Aorta (tissue), 5 donors: ENCODE measurements at places on chromosomes 12 and 14. TPM values are rescaled to one million over a fixed set of nuclear protein-coding genes. Genes with fewer than 3 reads are reported as not detected.

Gene GMPR2
- total RNA-seq, result 59.1 TPM

Gene TNFRSF1A
- total RNA-seq, result 236 TPM

GRCh38 chr12:31651893-31652521 is 7.5 kb upstream of the ETFBKMT start:
- no peaks in the 10 kb centered on the region for H3K27me3 ChIP-seq
- no peaks in the 10 kb centered on the region for H3K36me3 ChIP-seq
- DNase-seq, result no peak
- H3K4me3 ChIP-seq, result no peak overlapping the region

DNA sequence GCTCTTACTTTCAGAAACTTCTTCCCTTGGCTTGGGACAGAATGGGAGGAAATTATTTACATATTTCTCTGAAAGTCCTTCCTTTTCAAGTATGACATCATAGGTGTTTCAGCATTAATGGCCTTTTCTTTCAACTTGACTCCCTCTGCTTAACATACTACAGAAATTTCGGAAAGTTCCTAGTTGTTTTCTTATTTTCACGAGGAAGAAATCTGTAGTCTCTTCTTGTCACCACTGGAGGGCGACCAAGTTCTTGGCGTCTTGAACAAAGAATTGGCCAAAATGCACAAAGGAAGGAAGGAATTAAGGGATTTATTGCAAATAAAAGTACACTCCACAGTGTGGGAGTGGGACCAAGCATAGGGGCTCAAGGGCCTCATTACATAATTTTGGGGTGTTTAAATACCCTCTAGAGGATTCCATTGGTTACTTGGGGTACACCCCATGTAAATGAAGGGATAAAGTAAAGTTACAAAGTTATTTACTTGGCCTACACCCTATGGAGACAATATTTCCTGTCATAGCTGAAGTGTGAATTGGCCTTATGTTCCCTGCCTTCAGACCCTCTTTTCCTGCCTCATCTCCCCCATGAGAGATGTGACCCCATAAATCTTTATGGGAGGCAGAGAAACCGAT is 70.4 kb downstream of the RPL10L start:
- no peaks in the 10 kb centered on the region for H3K4me1 ChIP-seq
- no peak overlapping the region for H3K4me3 ChIP-seq
- H3K27me3 ChIP-seq, result no peaks in the 10 kb centered on the region
- no peak for DNase-seq

DNA sequence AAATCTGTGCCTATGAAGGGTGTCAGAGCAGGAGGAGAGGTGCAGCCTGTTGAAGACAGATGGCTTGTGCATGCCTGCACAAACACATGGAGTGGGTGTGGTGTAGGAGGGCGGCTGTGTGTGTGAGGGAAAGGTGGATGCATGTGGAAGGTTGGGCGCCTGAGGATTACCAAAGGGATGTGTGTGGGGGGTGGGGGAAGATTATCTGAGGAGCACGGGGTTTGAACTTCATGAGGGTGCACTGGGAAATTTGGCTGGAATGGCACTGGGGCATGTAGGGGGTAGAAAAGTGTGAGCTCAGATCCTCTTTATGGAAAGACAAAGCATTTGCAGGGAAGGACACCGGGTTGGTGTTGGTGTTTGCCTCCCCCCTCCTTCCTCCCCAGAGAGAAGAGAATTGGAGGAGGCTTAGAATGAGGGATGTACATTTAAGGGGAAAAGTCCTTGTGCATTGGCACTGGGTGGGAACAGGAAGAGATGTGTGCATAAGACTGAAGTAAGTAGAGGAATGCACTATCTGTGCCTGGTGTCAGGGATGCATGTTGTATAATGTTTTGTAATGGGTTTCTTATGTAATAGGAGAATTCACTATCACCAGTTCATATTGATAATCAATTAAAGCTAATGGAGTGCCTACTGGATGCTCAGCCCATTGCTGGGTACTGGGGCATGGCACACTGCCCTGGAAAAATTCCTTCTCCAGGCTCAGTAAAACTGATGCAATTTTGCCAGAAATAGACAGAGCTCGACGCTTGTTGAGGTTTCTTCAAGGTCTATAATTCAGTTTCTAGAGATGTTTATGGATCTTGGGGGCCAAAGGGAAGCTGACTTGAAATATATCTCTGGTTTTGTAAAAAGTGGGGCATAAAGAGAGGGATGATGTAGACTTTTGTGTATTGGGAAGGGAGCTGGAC is 3.0 kb downstream of the NTF3 start:
- DNase-seq, result no peak
- H3K4me3 ChIP-seq, result no peak overlapping the region
- H3K27me3 ChIP-seq, result no peaks in the 10 kb centered on the region
- H3K4me1 ChIP-seq, result peaks cover 4% of the 10 kb centered on the region
- H3K36me3 ChIP-seq, result no peaks in the 10 kb centered on the region

Gene TMED10
- total RNA-seq, result 277 TPM

- H3K4me1 ChIP-seq, result peaks cover 2% of the 10 kb centered on the region
- no peaks in the 10 kb centered on the region for H3K36me3 ChIP-seq
- H3K27ac ChIP-seq, result no peak overlapping the region
- H3K4me3 ChIP-seq, result no peak overlapping the region
- DNase-seq, result no peak
- no peaks in the 10 kb centered on the region for H3K27me3 ChIP-seq
Observed at GRCh38 chr12:12336049-12336411, 14.0 kb downstream of the MANSC1 start.

DNA sequence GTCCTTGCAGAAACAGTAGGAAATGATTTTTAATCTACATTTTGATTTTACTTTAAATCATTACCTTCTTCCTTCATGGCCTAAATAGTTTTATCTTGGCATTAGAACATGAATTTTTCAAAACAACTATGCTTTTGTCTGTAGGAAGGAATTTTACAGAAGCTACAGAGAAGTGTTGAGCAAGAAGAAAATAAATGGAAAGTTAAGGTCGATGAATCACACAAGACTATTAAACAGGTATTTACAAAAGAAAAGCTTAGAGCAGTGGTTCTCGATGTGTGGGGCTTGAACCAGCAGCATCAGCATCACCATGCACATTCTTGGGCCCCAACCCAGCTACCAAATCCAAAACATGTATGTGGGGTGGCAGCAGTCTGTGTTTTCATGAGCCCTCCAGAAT is 91.6 kb downstream of the KTN1 start:
- peaks cover 5% of the 10 kb centered on the region for H3K36me3 ChIP-seq
- DNase-seq, result no peak
- no peak overlapping the region for H3K27ac ChIP-seq
- H3K27me3 ChIP-seq, result no peaks in the 10 kb centered on the region
- no peaks in the 10 kb centered on the region for H3K4me1 ChIP-seq

DNA sequence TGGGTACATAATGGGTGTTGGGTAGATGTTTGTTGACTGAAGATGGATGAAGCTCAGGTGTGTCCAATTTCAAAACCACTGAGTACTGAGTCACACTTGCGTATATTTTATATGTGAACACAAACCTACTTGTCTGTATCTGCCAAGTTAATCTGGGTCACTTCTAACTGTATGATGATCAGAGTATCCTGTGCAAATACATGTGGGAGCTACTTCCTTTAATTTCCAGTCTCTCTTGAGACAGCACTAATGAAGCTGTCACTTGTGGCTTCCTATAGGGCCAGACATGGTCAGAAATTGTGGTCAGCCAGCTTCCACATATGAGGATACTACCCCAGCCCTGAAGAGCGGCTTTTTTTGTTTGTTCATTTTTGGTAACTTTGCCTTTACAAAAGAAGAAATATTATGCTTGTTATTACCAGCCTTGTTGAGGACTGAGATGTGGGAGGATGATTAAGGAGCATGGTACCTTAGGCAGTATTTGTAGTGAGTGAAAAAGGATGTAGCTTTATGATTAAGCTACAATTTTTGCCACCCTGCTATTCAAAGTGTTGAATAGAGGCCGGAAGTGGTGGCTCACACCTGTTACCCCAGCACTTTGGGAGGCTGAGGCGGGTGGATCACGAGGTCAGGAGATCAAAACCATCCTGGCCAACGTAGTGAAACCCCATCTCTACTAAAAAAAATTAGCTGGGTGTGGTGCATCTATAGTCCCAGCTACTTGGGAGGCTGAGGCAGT is 32.4 kb downstream of the PLXNC1 start:
- DNase-seq, result no peak
- H3K36me3 ChIP-seq, result no peaks in the 10 kb centered on the region

DNA sequence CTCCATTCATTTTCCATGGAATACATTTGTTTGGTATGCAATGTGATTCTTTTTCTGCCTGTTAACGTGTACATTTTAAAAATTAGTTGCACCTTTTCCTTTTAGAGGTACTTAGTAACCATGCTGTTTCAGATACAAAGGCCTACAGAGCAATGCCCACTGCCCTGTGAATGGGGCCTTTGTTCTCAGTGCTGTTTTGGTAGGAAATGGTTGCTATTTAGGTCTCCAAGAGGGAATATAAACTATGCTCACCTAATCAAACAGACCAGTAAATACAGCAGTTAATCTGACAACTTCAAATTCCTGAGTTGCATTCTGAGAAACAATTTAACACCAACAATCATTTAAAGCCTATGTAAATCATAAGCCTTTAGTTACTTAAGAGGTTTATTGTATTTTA is 188.7 kb downstream of the BCAT1 start:
- H3K27me3 ChIP-seq, result no peaks in the 10 kb centered on the region
- no peaks in the 10 kb centered on the region for H3K4me1 ChIP-seq
- no peak overlapping the region for H3K27ac ChIP-seq
- DNase-seq, result no peak

- no peaks in the 10 kb centered on the region for H3K36me3 ChIP-seq
- DNase-seq, result no peak
- H3K4me1 ChIP-seq, result no peaks in the 10 kb centered on the region
- H3K27ac ChIP-seq, result no peak overlapping the region
Observed at GRCh38 chr12:75041472-75041871, 168.2 kb downstream of the KCNC2 start.

Gene KCNJ8
- 17.2 TPM for total RNA-seq

Gene PRPF39
- total RNA-seq, result 51.1 TPM

DNA sequence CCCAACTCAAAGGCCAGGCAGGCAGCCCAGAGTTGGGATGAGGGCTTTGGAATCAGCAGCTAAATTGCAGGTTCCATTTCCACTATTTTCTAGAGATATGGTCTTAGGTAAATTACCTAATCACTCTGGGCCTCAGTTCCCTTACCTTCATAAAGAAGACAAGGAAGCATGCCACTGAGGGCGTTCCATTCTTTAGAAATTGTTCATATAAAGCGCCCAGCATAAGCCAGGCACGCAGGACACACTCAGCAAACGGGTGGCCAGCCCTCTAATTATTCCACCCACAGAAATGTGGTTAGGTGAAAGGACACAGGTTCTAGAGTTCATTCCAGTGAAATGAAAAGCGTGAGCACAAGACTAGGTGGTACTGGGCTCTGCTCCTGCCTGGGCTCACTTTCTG is 87.9 kb upstream of the BCL11B start:
- H3K27ac ChIP-seq, result no peak overlapping the region
- no peaks in the 10 kb centered on the region for H3K27me3 ChIP-seq
- no peak overlapping the region for H3K4me3 ChIP-seq
- no peaks in the 10 kb centered on the region for H3K36me3 ChIP-seq
- no peak for DNase-seq

Gene PLEKHG7
- total RNA-seq, result not detected

GRCh38 chr14:67162385-67162784 is 26.9 kb upstream of the GARIN2 start:
- H3K4me1 ChIP-seq, result no peaks in the 10 kb centered on the region
- H3K4me3 ChIP-seq, result no peak overlapping the region
- H3K36me3 ChIP-seq, result no peaks in the 10 kb centered on the region
- no peaks in the 10 kb centered on the region for H3K27me3 ChIP-seq

Gene TMEM229B
- total RNA-seq, result 2.2 TPM

DNA sequence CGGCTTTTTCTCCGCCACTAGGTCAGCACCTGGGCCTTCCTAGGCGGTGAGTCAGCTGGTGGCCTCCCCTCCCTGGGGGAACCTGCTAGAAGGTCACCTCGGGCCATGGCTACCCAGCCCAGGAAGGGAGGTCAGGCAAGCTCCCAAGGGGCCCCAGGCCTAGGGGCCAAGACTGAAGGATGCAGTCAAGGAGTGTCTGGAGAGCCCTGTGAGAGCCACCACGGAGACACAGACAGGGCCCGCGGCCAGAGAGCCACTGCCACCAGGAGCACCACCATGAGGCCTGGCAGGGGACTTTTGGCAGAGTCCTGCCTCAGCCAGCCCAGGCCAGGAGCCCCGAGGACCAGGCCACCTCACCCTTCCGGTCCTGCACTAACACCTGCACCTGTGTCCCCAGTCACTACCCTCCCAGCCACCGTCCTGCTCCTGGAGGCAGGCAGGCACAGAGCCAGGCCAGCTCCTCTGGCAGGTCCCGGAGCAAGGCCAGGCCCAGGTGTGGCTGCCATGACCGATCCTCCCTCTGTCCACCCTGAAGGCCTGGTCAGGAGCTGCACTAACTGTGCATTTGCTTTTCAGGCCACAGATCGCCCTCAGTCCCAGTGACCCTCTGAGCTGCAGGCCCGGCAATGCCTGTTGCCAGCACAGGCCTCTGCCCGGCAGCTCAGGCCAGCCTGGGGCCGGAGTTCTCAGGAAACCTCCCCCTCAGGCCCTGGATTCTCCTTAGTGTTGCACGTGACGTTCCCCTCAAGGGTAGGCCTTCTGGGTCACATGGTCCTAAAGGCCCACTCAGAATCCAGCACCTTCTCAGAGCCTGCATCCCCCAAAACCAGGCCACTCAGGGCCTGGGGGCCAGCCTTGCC is 6.9 kb downstream of the PHETA1 start:
- H3K4me1 ChIP-seq, result no peaks in the 10 kb centered on the region
- DNase-seq, result no peak
- H3K27me3 ChIP-seq, result no peaks in the 10 kb centered on the region
- no peaks in the 10 kb centered on the region for H3K36me3 ChIP-seq

DNA sequence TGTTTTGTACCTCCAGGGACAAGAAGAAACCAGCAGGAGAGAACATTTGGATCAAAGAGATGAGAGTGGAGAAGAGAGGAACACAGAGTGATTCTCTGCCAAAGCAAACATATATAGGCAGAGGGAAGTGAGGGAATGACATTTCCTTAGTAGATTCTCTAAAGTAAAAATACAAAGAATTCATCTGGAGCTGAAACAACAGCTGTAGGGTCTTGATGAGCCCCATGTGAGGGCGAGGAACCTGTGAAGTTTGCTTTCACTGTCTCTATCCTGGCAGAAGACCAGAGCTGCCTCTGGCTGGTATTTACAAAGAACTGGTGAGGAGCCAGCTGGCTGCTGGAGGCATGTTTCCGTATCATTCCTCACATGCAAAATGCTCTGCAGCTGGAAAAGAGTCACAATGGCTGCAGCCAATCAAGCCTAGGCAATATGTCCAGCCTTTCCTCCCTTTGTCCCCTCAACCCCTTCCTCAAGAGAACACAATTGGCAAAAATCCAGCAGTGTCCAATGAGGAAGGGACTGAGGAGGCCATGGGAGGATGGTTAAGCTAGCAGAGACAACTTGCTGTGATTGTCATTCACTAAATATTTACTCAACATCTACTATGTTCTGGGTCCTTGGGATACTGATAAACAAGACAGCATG is 122.5 kb downstream of the PHLDA1 start:
- H3K4me1 ChIP-seq, result peaks cover 4% of the 10 kb centered on the region
- H3K27ac ChIP-seq, result no peak overlapping the region
- peak; percentile 75 for DNase-seq
- H3K27me3 ChIP-seq, result no peaks in the 10 kb centered on the region
- no peak overlapping the region for H3K4me3 ChIP-seq
